ENCODE measurements at places on chromosomes 13 and 19.

GRCh38 chr13:46343279-46343994 lies 43.6 kb downstream of the RUBCNL start:
- DNase-seq, result no peak

DNA sequence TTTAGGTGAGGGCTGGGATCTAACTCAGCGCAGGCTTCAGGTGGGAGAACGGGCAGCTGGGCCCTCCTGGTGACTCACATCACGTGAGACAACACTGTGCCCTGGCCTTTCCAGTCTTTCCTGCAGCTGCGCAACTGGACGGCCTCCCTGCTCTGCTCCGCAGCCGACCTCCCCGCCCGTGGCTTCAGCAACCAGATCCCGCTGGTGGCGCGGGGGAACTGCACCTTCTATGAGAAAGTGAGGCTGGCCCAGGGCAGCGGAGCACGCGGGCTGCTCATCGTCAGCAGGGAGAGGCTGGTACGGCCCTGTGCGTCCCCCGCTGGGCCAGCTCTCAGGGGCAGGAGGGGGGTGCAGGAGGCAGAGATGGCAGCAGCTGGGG lies 8.8 kb downstream of the SPPL2B start:
- no peak for DNase-seq

DNA sequence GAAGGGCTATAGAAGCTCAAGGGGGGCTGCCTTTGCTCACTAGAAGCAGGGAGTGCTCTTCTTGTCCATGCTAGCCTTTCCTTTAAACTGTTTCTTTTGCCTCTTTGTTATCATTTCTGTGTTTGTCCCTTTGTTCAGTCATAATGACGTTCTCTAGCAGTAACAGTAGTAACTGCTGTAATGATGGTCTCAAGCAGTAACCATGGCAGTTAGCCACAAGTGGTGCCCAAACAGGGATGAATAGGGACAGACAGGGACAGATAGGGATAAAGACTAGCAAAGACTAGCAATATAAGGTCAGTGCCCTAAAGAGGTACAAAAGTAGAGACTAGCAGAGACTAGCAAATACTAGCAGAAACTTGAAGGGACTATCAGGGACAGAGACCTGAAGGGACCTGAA lies 869.0 kb upstream of the PRR20A start:
- DNase-seq, result no peak

GRCh38 chr13:44212633-44213396 lies 160.8 kb upstream of the SERP2 start:
- no peak for DNase-seq

DNA sequence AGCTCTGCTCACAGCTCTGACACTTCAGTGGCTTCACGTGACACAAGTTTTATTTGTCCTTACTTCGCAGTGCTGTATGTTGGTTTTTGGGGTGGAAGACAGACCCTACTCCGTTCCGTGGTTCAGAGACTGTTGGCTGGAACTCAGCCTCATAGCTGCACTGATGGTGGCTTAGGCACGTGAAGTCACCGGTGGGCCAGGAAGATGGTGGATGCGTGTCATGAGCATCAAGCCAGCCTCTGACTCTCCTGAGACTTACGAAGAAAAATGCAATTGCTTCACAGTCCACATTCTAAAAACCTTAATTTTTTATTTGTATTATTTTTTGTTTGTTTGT lies 161.4 kb upstream of the SOX1 start:
- no peak for DNase-seq

DNA sequence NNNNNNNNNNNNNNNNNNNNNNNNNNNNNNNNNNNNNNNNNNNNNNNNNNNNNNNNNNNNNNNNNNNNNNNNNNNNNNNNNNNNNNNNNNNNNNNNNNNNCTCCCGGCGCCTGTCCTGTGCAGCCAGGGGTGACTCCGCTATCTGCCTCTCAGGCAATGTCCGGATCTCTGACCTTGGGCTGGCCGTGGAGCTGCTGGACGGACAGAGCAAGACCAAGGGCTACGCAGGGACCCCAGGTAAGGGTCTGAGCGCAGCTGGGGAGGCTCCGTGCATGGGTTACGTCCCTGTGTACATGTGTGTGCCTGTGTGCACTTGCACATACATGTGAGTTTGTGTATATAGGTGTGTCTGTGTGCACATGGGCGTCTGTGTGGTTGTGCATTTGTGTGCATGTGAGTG lies 36.1 kb upstream of the TMEM255B start:
- no peak for DNase-seq

DNA sequence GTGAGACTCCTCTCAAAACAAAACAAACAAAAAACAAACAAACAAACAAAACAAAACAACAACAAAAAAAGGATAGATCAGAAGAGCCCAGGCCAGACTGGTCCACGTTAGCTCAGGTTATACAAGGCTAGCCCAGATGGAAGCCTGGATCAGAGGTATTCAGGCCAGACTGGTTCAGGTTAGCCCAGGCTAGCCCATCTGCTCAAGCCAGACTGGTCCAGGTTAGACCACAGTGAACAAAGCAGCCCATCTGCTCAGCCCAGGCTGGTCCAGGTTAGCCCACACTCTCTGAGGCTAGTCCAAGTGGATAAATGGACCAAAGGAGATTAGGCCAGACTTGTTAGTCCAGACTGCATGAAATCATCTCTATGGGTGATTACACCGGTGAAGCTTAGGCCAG lies 41.2 kb downstream of the CCL25 start:
- no peak for DNase-seq

DNA sequence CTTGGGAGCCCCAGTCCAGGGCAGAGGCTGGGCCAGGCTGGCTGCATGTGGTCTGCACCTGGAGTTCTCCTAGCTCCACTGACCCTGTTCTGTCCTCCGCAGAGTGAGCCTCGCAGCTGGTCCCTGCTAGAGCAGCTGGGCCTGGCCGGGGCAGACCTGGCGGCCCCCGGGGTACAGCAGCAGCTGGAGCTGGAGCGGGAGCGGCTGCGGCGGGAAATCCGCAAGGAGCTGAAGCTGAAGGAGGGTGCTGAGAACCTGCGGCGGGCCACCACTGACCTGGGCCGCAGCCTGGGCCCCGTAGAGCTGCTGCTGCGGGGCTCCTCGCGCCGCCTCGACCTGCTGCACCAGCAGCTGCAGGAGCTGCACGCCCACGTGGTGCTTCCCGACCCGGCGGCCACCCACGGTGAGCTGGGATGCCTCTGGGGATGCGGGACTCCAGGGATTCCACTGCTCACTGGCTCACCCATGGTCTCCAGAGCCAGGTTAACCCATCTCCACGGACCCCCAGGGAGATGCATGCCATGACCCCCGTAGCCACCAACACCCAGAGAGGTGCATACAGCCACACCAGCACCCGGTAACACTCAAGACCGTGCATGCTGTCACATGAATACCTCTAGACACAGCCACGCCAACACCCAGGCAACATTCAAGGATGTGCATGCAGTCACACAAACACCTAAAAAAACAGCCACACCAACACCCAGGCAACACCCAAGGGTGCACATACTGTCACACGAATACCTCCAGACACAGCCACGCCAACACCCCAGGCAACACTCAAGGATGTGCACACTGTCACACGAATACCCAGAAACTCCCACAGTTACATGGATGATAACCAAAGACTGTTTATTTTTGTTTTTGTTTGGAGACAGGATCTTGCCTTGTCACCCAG lies 8.2 kb downstream of the PKN1 start:
- no peak for DNase-seq

GRCh38 chr13:101977475-101977874 lies 424.4 kb downstream of the FGF14 start:
- no peak for DNase-seq

DNA sequence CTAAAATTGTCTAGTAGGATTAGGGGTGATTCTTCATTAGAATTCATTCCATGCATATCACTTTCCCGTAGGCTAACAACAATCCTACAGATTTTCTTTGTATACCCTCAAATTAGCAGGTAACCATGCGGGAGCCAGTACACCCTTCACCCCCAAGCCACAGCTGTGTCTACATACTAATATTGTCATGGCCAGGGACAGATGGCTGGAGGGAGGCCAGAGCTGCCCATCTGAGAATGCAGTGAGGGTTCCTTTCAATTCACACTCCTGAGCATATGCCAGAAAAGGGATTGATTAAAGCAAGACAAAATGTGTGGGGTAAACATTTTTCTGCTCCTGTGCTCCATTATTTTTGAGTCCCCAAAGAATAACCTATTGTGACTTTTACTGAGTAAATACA lies 68.9 kb downstream of the FREM2 start:
- DNase-seq, result no peak

- DNase-seq, result no peak
Measured at GRCh38 chr13:43294412-43294811, 271.0 kb downstream of the DNAJC15 start.

- no peak for DNase-seq
Measured at GRCh38 chr13:80577926-80578670, 237.2 kb upstream of the SPRY2 start.

DNA sequence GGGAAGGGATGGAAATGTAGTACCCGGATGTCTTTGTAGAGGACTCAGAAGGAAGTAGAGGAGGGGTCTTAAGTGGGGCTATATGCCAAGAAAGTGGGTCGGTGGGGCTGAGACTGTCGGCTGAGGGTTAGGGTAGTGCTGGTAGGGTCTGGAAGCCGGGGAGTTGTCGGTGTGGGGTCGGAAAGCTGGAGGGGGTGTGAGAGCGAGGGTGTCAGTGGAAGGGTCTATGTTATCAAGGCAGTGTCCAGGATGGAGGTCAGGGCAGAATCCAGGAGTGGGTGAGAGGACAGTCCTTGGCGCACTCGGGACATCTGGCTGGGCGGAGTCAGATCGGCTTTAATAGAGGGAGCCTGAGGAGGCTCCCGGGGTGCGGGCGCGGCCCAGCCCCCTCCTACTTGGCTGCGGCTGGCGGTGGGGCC lies 1.7 kb downstream of the HSPB6 start:
- DNase-seq, result no peak

DNA sequence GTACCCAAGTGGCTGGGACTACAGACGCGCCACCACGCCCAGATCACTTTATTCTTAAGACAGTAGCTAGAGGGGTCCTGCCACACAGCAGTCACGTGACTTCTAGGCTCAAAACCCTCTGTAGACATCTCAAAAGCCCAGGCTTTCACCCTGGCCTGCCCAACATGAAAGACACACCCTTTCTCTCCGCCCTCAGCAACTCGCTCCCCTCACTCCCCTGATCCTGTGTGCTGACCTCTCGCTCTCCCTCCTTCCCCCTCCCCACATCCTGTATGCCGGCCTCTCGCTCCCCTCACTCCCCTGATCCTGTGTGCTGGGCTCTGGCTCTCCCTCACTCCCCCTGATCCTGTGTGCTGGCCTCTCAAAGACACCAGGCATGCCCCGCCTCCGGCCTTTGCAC lies 77.4 kb downstream of the SLC15A1 start:
- no peak for DNase-seq

DNA sequence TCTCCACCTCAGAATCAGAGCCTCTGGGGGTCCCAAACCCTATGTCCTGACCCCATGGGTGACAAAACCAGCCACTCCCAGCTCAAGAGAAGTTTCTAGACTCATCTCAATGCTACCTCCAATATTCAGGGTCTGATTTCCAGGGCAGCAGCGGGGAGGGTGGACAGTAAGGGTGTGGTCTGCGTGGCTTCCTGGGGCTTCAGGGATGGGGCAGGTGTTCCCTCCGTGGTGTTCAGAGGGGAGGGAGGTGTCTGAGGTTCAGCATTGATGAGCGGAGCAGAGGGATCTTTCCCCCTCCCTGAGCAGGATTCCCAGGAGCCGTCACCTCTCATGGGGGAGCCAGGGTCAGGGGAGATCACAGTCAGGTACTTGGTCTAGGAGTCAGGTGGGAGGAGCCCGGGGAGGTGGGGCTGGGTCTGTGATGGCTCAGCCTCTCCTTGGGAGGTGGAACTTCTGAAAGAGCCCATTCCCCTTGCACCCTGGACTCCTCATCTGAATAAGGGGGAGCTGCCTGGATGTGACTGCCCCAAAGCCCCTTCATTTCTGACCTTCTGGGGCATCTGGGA lies 2.9 kb downstream of the LILRA2 start:
- no peak for DNase-seq

DNA sequence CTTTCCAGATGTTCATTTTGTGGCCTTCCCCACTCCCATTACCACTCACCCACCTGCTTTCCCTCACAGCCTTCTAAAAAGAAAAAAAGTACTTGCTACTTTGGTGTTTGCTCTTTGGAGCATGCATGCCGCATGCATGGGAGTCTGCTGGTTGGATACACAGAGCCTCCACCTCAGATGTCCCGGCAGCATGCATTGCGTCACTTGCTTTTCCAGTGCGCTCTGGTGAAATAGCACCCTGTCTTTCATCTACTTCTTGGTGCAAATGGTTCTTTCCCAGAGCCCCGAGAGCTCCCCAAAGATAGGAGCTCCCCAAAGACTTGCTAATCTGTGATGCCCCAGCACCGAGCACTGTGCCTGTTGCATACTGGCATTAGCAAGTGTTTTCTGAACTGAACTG lies 333.2 kb upstream of the ZNF507 start:
- no peak for DNase-seq

GRCh38 chr19:58407658-58408151 lies 744 bp upstream of the ZNF584 start:
- DNase-seq, result no peak

GRCh38 chr19:48108997-48109782 lies 1.4 kb downstream of the PLA2G4C start:
- DNase-seq, result no peak

- no peak for DNase-seq
Measured at GRCh38 chr13:27500806-27501534, 50.6 kb upstream of the MTIF3 start.

- DNase-seq, result no peak
Measured at GRCh38 chr19:45463241-45463640, 4.6 kb upstream of the FOSB start.

DNA sequence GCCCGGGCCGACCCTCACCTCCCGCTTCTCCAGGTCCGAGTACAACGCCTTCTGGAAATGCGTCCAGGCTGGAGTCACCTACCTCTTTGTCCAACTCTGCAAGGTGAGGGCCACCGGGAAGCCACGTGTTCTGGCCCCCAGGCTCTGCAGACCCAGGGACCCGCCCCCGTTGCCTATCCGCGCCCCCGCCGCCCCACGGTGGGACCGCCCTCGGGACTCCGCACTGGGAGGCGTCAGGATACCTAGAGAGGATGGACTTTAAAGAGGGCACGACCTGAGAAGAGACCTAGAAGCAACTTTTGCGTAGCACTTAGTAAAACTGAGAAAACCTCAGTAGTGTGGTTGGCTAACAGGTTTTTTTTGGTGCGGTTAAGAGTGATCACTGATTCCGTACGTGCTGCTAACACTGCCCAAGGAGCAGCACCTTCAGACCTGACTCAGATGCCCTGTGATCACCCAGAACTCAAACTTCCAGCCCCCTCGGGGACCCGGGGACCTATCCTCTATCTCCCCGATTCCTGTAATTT lies 492 bp downstream of the TMEM147 start:
- no peak for DNase-seq

GRCh38 chr13:23652909-23653726 lies 82.9 kb downstream of the TNFRSF19 start:
- no peak for DNase-seq

GRCh38 chr19:6588508-6589345 lies 2.2 kb downstream of the CD70 start:
- DNase-seq, result no peak
